SHP77 (cell line): ENCODE measurements at places on chromosomes 3 and 15.

DNA sequence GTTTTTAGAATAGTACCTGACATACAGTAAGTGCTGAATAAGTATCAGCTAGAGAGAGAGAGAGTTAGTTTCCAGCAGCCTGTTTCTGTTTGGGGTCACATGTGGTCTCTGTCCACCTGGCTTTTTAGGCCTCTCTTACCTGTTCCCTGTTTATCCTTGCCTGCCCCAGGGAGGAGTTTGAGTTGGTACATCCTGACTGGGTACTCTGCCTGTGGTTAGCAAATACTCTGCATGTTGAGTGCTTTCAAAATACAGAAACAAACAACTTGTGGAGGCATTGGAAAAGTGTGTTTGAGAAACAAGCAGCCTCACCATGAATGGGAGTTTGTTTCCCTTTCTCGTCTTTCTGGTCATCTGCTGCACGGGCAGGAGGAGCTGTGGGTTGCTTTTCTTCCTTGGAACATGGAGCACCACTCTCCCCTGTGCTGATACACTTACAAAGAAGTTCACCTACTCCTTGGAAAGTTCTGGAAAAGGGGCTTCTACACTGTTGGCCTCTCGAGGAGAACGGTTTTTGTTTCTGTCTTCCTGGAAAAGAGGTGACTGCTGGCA, 166.1 kb downstream of the PGPEP1L start:
- DNase-seq, result no peak

DNA sequence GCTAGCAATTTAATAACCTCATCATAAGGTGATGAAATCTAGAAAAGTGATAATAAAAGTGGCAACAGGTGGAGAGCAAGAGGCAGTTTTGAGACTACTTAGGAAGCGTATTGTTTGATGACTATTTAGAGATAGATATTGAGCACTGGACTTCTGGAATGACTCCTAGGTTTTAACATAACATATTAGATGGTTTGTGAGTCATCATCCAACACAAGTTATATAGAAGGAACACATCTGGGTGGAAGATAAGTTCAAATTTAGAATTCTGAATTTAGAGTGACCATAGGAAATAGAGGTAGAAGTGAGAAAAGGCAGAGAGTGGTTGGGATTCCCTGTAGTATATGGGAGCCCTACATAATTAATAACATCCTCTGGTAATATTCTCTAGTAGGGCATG, 282.8 kb upstream of the ALCAM start:
- no peak for DNase-seq

DNA sequence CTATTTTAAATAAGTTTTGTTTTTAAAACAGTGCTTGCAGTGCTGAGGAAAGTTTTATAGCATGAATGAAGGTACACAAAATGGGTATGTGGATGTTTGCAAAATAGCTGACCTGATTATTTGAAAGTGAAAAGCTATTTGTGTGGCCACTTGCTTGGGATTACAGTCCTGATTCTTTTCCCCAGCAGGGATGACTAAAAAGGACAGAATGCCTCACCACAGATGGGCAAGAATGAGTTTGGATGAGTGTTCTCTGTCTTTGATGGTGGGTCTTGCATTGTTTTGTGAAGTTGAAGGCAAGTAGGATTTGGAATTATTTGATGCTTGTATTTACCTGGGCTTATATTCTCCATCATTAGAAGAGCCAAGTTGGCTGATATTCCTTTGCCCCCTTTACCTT, 48.8 kb upstream of the MEIS2 start:
- no peak for DNase-seq

DNA sequence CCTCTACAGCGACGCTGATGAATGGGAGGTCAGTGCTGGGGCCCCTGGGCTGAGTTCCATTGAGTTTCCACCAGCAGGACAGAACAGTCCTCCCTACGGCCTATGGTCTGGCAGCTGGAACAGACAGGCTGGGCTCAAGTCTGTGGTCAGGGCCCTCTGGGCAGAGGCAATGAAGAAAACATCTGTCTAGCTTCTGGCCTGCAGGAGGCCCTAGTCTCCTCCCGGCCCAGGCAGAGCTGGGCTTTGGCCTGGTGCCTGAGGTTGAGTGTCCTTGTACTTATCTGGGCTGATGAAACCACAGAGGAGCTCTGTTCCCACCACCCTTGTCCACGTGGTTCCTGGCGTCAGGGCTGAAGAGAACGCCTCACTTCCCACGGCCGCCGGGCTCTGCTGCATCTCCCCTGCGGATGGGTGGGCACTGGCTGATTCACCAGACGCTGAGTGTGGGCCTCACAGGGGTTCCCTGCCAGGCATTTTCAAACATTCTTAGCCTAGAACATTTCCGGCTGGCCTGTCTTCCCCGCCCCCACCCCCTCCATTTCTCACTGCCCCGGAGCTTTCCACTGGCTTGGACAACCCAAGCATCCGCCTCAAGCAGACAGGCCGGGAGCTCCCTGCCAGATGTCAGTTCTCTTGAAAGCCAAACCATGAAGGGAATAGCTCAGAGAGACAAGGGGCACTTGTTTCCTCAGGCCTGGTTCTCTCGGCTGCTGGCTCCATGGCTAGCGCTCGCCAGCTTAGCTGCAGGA, 20.3 kb downstream of the PPCDC start:
- no peak for DNase-seq

DNA sequence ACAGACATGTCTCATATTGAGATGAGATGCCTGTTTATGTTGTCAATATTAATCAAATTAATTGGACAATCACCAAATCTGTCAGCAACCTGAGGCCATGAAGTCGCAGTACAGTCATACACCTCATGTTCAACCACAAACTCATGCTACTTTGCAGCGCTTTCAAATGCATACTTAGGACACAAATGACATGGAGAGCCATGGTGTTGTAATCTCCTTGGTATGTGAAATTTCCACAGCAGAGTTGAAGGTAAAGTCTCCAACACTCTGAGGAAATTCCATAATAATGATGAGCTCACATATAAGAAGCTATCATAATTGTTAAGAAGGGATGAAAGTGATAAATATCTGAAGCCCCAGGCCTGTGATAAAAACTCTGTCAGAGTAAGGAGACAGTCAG, 873.9 kb downstream of the MCTP2 start:
- no peak for DNase-seq

GRCh38 chr15:85756411-85757072, 38.2 kb downstream of the KLHL25 start:
- no peak for DNase-seq

DNA sequence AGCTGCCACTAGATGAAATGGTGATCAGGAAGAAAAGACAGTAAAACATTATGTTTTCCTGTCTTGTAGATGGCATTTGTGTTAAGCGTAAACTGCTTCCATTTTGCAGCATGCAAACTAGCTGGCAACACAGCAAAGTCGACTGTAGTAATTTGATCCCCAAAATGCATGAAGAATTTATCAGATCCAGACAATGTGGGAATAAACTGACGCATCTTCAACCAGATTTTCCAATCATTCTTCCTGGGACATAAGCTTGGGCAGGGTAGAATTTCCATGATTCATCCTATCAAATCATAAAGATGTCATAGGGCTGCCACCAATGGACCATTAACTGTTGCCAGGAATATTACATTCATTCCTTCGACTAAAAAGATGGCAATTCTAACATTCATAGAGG, 260.3 kb downstream of the ERC2 start:
- no peak for DNase-seq

GRCh38 chr15:88704791-88705768, 66.3 kb downstream of the ISG20 start:
- no peak for DNase-seq

- DNase-seq, result no peak
Measured at GRCh38 chr3:115187149-115187757, 40.2 kb upstream of the ZBTB20 start.

GRCh38 chr3:60047426-60048200, 997.8 kb upstream of the CFAP20DC start:
- no peak for DNase-seq

DNA sequence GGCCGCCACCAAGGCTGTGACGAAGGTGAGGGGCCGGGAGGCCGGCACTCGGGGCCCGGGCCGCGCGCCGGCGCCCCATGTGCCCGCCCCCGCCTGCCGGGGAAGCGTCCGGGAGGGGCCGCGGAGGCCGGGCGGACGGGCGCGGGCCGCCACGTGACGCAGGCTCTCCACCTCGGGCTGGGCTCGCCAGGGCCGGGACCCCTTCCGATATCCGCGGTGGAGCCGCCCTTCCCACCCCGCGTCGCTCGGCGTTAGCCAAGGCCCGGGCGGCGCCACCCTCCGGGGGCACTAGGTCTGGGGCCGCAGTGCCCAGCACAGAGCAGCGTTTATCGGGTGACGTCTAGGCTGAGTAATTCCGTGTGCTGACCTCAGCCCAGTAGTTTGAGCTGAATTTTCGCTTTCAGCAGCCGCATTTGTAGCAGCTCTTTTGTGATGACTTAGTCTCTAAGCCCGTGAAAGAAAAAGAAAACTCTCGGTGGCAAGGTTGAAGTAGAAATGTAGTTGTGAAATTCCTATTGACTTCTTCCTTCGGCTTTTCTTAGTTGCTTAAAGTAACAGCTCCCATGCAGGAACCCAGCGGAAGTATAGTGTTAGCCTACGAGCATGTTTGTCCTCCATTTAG, 885 bp downstream of the CDV3 start:
- no peak for DNase-seq

DNA sequence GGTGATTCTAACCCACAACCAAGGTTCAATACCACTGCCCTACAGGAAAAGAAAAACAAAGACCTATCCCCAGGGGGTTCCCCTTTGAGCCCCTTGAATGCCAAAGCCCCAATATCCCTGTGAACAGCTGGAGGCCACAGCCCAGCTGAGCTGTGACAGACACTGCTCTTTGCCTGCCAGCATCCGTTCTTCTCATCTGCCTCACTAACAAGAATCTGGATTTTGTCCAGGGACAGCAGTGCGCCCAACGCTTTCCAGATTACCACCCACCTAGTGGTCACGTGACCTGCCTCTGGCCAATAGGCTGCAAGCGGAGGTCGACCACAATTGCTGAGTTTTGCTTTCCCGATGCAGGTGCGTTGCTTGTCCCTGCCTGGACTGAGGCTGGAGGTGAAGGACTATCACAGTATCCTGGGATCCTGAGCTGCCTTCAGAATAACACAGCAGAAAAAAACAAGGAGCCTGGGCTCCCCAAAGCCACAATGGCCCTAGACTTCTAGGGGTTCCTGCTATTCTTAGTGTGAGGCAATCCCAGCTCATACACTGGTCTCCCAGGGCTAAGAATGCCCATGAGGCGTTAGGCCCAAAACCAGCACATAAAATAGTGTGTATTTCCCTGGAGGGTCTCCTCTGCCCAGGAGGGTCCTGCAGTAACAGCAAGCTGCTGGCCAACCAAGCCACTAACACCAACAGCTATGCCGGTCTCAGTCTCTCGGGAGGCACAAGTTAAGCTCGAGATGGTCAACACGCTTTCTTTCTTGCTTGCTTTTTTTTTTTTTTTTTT, 13.8 kb downstream of the BDH1 start:
- DNase-seq, result no peak

DNA sequence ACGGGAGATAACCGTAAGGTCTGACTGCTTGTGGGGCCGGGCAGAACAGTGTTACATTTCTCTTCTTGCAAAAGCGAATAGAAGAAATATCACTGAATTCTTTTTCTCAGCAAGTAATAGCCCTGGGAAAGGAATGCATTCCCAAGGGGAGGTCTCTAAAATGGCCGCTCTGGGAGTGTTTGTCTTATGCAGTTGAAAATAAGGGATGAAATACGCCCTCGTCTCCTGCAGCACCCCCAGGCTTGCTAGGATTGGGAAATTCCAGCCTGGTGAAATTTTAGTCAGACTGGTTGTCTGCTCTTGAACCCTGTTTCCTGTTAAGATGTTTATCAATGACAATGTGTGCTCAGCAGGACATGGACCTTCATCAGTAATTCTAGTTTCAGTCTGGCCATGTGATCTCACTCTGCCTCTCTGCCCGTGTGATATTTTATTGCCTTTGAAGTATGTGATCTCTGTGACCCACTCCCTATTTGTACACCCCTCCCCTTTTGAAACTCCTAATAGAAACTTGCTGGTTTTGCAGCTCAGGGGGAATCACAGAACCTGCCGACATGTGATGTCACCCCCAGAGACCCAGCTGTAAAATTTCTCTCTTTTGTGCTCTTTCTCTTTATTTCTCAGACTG, 715.6 kb downstream of the ROBO1 start:
- no peak for DNase-seq

- DNase-seq, result no peak
Measured at GRCh38 chr15:76787273-76787672, 117.9 kb downstream of the SCAPER start.

- no peak for DNase-seq
Measured at GRCh38 chr15:27324886-27325615, 354.1 kb downstream of the GABRG3 start.

- DNase-seq, result no peak
Measured at GRCh38 chr15:63028442-63029110, 14.0 kb upstream of the TPM1 start.

DNA sequence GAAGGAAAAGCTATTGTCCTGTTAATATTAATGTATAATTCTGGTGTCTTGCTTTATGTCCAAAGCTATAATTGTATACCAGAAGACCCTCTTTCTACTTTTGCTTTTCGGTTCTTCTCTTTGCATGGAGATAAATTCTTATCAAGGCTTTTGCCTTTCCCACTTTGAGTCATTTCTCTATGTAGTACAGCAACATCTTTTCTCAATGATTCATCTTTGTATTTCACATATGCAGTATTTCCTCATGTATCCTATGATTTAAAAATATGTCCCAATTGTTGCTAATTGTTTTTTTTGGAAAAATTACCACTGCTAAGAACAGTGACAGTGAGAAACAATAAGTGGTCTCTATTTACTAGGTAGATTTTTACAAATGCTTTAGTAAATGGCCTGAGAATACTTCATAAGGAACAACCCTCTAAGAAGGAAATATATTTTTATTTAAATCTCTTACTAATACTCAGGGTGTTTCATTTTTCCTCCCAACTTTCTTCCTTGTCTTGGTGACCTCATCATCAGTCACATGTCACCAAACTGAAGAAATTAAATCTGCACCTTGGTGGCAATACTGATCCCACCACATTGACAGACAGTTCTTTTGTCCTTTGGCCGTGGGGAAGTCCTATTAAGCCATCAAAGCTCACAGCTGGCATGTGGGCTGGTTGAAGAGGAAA, 290.6 kb downstream of the SATB1 start:
- DNase-seq, result no peak

- no peak for DNase-seq
Measured at GRCh38 chr15:74955796-74956647, 550 bp downstream of the RPP25 start.

DNA sequence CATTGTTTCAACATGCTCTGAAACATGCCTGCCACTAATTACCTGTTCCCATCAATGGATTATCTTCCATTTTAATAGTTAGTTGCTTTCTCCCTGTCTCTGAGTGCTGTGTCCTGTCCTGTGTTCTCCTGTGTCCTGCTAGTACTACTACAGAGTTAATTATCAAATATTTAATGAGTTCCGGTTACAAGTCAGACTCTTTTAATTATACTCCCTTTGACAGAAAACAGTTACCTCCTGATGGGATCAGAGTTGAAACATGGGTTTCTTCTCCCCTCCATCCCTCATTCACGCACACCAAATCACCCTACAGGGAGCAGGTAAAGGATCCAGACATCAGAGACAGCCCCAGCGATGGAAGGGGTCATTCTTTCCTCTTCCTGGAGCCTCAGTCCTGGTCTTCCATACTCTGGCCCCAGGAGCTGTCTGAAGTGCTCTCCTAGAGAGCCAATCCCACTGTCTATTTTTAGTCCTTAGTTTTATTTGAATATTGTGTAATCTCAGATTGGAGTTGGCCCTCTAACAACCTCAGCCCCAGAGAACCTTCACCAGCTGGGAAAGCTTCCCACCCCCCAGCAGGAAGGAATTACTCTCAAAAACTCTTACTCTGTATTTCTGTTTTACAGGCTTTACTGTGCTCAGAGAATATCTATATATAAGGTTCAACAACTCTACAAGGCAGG, 137.0 kb upstream of the C2CD4B start:
- DNase-seq, result no peak

- DNase-seq, result no peak
Measured at GRCh38 chr3:23666818-23667217, 138.9 kb upstream of the UBE2E1 start.
